ENCODE measurements at places on chromosomes 16 and 17. TPM values are rescaled to one million over a fixed set of nuclear protein-coding genes. Genes with fewer than 3 reads are reported as not detected.

STAC2 gene
- total RNA-seq, result not detected

TPSD1 gene
- not detected for total RNA-seq

MT1M gene
- not detected for total RNA-seq

GRCh38 chr16:69338557-69339288 lies 641 bp downstream of the COG8 start:
- peak; percentile 22 for DNase-seq
- peak overlapping the region; percentile 96 for H3K4me3 ChIP-seq
- H3K27ac ChIP-seq, result peak overlapping the region; percentile 98
- H3K36me3 ChIP-seq, result peaks cover 63% of the 10 kb centered on the region

DNA sequence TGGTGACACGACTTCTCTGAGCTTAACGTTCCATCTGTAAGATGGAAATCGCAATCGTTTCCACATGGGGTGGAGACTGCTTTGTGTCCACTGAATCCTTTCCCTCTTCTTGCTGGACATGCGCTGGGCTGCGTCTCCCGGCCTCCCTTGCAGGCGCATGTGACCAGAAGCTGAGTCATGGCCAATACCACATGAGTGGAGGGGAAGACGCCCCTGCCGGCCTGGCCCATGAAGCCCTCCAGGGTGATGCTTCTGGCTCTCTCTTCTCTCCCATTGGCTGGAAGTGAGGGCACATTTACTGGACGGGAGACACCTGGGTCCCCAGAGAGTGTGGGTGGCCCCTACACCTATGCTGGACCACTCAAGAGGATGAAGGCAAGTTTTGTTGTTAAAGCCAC lies 71.1 kb downstream of the DYNLRB2 start:
- no peaks in the 10 kb centered on the region for H3K27me3 ChIP-seq
- no peak for DNase-seq
- H3K4me3 ChIP-seq, result no peak overlapping the region
- peaks cover 15% of the 10 kb centered on the region for H3K36me3 ChIP-seq

Measured in activated CD4-positive, alpha-beta T cell treated with anti-CD3 and anti-CD28 coated beads for 36 hours (primary cell).